Fibroblast of skin of scalp (primary cell): ENCODE measurements at places on chromosomes 16 and 17.
A peak's percentile ranks its signal among the peaks of the same experiment; 100 is the strongest.

DNA sequence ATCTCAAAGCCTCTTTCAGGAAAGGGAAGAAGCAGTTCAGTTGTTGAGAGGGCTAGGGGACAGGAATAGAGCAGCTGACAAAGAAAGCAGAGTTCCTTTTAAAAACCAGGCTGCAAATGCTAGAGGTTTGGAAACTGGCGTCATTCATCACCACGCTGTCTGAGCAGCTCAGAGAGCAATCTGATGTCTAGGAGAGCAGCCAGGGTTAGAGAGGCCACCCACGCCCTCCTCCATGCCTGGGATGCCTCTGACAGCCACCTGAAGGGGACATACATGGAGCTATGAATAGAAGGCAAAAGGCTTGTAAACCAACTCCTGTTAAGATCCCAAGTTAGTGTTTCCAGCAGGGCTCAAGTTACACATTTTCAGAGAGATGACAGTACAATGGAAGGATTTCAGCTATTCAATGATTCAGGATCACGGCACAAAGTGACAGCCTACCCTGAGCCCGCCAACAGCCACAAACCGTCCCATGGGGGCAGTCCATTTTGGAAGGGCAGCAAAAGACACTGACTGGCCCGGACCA lies 12.4 kb downstream of the RAB5C start:
- peak; percentile 90 for DNase-seq

DNA sequence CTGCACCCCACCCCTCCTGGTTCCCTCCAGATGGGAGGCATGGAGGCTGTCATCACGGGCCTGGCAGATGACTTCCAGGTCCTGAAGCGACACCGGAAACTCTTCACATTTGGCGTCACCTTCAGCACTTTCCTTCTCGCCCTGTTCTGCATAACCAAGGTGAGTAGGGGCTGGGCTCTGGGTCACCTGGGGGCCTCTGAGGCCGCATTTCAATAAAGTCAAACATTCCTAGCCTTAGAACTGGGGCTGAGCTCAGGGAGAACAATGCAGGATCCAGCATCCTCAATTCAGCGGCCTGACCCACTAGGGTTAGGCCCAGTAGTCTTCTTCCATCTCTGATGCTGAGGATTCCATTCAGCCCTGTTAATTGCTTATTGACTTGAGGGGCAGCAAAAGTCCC lies 42.1 kb downstream of the SLC6A2 start:
- DNase-seq: no peak

- no peak for DNase-seq
These were observed 6.7 kb downstream of the ARHGAP27 start for GRCh38 chr17:45425984-45426413.

DNA sequence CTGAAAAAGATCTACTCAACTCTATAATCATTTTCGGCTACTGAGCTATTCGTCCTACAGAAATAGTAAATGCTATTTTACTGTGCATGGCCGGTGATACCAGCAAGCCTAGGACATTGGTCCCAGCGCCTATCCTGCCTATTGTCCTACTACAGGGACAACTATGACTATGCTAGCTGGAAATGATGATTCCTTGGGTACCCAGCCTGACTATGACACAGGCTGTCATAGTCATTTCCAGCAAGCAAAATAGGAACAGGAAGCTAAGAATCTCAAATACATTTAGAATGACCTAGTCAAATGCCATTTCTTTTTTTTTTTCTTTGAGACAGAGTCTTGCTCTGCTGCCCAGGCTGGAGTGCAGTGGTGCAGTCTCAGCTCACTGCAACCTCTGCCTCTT lies 33.7 kb upstream of the HSBP1 start:
- DNase-seq: no peak

- DNase-seq: no peak
These were observed 48.2 kb downstream of the KCNJ2 start for GRCh38 chr17:70217571-70217970.

- DNase-seq: no peak
These were observed 120.2 kb upstream of the HLF start for GRCh38 chr17:55144518-55144917.

DNA sequence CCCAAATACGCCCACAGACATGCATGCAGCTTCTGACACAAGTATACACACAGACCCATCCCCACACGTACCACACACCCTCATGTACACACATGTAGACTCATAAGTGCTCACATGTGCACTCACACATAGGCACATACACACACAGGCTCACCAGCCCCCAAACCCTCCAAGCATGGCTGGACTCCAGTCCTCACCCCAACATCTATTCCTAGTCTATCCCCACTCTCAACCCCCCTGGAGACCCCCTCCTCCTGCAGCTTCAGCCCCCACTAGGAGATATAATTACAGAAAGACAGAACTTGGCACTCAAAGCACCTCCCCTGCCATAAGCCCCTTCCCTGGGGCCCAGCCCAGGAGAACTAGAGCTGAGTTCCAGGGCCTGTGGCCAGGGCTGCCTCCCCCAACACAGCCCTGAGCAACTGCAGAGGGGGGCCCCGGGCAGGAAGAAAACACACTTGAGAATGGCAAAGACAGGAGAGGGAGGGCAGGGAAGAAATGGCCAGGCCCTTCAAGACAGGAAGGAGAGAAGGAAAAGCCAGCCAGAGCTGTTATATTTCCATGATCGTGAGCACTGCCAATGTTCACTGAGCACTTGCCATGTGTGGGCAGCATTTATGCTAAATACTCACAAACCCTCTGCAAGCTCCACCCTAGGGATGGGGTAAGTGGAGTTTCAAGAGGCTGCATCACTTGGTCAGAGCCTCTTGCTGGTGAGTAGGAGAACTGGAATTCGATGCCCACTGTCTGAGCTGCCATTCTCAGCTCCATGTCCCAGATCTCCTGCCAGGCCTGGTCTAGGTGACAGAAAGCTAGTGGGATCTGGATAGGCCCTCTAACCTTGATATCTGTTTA lies 224.5 kb downstream of the ZNF423 start:
- DNase-seq: peak; percentile 79

GRCh38 chr17:73187203-73187769 lies 5.6 kb upstream of the COG1 start:
- no peak for DNase-seq

GRCh38 chr16:66278604-66279262 lies 87.8 kb upstream of the CDH5 start:
- no peak for DNase-seq

DNA sequence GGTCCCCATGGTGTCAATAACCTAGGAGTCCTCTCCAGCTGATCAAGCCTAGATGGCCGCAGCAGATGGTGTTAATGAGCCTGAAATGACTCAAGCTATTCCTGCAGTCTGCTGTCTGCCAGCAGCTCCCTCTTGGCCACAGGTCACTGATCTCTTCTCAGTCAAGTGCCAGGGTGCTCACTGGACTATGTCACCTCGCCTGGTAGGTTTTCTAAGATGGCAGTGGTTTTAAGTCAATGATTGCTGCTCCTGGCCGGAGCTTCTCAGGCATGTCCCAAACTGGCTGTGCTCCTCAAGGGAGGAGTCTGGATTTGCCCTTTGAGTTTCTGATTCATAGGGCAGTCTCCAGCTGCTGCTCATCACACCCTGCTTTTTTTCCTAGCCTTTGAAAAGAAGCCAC lies 58.6 kb upstream of the SHISA6 start:
- no peak for DNase-seq

GRCh38 chr17:58250344-58251011 lies 12.1 kb downstream of the LPO start:
- DNase-seq: no peak

- DNase-seq: peak; percentile 20
These were observed 55.8 kb downstream of the ZFHX3 start for GRCh38 chr16:72992142-72992601.

DNA sequence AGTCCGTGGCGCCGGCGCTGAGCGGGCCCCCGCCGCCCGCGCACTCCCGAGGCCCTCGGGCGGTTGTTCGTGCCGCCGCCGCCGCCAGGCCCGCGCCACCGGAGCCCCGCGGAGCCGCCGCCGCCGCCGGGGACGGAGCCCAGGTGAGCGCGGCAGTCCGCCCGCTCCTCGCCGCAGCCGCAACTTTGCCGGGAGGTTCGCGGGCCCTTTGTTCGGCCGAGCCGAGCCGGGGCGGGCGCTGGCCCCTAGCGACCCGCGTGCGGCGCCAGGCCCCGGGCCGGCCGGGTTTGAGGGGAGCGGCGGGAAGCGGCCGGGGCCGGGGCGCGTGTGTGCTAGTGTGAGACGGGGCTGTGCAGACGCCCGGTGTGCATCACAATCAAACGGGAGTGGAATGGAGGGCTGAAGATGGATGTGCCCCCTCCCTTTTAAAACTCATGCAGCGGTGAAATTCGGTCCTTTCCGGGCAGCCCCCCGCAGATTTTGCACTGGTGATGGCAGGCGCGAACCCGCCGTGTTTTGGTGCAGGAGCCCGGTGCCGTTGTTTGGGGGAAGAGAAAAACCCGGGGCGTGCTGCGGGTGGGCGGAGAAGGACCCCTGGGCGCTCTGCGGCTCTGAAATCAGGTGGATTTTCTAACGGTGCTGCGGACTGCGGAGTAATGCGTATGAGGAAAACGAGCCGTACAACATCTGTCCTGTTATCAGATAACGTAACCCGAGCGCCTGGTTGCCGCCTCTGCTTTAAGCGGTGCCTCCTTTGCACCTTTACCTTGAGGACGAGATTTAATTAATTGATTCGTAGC lies 823 bp downstream of the TNRC6C start:
- DNase-seq: no peak

DNA sequence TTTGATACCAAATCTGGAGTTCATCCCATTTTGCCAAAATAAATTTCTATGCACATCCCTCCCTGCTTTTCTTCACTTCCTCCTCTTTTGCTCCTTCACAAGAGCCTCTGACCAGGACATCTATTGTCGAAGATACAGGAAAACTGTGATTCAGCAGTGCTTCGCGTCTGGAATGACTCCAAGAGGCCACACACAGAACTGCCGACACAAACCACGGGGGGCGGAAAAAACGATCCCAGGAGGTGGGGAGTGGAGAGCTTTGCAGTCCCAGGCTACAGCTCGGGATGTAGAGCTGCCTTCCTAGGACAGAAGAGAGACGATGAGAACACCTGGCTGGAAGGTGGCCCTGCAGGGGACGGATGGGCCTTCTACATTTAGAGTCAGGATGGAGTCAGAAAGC lies 102.8 kb downstream of the XYLT1 start:
- DNase-seq: peak; percentile 94

DNA sequence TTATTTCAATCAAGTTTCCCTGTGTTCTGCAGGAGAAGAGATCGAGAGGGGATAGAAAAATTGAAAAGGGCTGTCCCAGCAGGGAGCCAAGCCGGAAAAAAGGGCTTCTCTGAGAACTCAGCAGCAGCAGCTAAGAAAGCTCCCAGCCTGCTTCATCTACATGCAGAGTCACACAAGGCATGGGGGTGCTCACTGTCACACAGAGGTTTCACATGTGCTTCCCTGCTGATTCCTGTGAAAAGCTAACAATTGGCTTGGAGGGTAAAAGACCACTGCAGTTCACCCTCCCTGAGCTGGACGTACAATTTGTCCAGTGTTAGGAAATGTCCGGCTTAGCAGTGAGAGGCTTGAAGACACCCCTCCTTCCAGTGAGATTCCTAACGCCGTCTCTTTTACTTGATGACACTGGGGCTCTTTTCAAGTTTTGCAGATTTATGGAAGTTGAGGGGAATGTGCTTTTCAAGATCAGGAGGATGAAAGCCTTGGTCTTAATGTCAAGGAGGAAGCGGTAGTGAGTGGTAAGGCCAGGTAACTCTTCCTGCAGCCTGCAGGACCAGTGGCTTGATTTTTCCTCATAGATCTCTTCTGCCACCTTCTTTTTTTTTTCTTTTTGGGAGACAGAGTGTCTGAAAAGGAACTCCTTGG lies 85.6 kb downstream of the WNT3 start:
- DNase-seq: peak; percentile 38

GRCh38 chr17:81332118-81332834 lies 37.2 kb upstream of the SLC38A10 start:
- no peak for DNase-seq

DNA sequence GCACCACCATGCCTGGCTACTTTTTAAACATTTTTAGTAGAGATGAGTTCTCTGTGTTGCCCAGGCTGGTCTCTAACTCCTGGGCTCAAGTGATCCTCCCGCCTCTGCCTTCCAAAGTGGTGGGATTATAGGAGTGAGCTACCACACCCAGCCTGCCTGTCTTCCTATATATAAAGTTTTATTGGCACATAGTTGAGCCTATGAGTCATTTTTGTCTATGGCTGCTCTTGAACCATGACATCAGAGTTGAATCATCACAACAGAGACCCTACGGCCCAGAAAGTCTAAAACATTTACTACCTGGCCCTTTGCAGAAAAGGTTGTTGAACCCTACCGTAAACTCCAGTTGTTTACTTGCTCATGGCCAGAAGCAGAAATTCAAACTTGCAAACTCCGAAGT lies 7.9 kb downstream of the SEPTIN12 start:
- no peak for DNase-seq

DNA sequence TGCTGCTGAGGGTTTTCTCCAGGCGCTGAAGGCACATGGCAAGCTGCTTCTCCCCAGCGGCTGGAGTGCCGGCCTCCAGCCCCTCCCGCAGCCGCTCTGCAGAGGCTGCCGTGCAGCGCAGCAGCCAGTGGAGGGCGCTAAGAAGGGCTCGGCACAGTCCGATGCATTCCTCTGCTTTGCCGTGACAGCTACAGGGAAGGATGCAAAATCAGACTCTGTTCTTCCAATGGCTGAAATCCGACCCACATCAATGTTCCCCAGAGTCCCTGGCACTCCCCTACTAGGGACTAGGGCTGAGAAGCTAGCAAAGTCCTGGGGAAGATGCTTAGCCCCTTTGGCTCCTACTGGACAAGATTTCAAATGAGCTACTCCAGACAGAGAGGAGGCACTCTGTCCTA lies 19.0 kb downstream of the MED24 start:
- DNase-seq: peak; percentile 62

DNA sequence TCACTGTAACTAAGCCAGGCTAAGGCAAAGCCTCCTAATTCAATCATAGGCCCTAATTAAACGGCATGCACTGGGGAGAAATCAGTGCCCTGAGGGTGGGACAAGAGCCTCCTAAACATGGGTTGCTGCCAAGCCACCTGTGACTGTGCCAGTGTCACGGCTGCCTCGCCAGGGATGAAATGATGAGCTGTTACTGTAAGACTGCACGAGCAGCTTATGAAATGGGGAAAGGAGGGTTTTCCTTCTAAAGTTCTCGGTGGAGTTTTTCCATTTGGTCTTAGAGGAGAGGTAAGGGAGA lies 12.7 kb downstream of the TMEM11 start:
- DNase-seq: no peak
